ENCODE measurements at places on chromosomes 6 and 20.
A peak's percentile ranks its signal among the peaks of the same experiment; 100 is the strongest.

- no peak for DNase-seq
Measured at GRCh38 chr20:57738053-57738452, 28.2 kb upstream of the PMEPA1 start.

DNA sequence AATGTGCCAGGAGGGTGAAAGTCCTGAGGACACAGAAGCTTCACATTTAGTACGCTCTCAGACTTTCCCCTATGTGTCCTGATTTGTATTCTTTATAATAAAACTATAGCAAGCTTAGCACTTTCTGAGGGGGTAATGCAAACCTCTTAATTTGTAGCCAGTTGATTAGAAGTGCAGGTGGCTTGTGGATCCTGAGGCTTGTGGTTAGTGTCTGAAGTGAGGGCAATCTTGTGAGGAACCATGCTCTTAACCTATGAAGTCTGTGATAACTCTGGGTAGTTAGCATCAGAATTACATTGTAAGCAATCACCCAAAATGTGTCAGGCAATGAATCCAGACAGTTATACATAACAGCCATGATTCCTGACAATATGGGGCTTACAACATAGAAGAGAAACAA lies 51.1 kb downstream of the LHFPL5 start:
- no peak for DNase-seq

DNA sequence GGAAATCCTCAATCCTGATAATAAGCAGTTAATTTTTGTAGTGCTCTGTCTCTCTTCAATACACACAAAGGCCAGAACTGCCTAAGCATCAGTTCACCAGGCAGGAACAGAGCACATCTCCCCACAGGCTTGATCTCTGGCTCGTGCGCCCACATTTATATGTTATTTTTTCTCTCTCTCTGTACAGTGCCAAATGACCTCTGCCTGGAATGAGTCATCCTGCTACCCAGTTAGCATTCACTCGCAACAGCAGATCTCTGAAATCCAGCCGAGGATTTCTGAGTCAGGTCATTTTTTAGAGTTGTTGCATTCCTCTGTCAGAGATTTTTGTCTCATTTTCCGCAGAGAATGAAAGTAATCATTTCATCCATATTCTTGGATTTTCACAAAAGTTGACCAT lies 107.1 kb downstream of the COL12A1 start:
- DNase-seq = no peak

- DNase-seq = no peak
Measured at GRCh38 chr20:17227669-17228623, 1.1 kb downstream of the PCSK2 start.

- no peak for DNase-seq
Measured at GRCh38 chr6:63858691-63859090, 223.1 kb downstream of the PHF3 start.

- no peak for DNase-seq
Measured at GRCh38 chr6:105886066-105886813, 199.9 kb upstream of the PRDM1 start.

- peak; percentile 55 for DNase-seq
Measured at GRCh38 chr6:11575408-11576033, 38.0 kb downstream of the TMEM170B start.

- no peak for DNase-seq
Measured at GRCh38 chr20:37518606-37519507, 2.2 kb upstream of the NNAT start.

- no peak for DNase-seq
Measured at GRCh38 chr6:106426250-106426970, 65.9 kb downstream of the CRYBG1 start.

GRCh38 chr6:168715643-168716481 lies 274.9 kb downstream of the SMOC2 start:
- no peak for DNase-seq

- DNase-seq = no peak
Measured at GRCh38 chr6:68876792-68877493, 241.9 kb downstream of the ADGRB3 start.

DNA sequence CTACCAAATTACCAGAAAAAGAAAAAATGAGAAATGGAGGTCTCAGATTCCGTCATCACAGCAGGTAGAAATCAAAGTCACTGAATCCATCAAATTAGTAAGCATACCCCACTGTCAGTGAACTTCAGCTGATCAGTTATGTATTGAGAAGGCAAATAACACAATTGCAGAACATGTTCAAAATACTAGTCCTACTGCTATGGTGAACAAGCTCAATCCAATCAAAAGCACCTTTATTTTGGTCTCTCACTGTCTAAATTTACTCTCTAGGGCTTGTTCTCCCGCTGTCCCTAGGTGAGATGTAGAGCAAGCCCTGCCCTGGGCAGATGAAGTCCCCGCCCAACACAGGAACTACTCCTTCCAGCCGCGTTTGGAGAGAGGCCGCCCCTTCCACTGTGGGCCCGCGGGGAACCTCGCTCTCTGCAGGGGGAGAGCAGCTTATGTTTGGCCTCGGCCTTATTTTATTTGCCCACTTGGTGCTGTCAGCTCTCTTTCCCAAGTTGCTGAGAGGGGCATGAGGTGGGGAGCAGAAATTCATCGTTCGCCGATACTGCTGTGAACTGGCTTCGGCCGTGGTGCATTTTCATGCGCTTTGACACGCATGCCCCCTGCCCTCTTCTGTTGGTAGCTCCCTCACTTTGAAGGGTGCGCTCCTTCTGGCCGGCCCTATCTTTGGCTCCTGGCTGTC lies 14.3 kb upstream of the MAP1LC3A start:
- DNase-seq = no peak

DNA sequence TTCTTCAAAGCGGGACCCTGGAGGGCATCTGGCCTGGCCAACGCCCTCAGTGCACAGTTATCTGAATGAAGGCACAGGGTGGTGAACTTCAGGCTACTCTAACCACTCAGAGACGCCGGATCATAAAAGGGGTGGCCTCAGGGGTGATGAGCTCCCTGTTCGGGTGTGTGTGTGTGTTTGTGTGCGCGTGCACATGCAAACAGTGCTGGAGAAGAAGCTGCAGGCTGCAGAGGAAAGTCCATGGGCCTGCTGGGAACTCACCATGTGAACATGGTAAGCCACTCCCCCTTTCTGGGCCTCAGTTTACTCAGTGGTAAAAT lies 42.0 kb downstream of the KIAA1755 start:
- no peak for DNase-seq

GRCh38 chr6:163387317-163387716 lies 27.2 kb upstream of the QKI start:
- DNase-seq = no peak

DNA sequence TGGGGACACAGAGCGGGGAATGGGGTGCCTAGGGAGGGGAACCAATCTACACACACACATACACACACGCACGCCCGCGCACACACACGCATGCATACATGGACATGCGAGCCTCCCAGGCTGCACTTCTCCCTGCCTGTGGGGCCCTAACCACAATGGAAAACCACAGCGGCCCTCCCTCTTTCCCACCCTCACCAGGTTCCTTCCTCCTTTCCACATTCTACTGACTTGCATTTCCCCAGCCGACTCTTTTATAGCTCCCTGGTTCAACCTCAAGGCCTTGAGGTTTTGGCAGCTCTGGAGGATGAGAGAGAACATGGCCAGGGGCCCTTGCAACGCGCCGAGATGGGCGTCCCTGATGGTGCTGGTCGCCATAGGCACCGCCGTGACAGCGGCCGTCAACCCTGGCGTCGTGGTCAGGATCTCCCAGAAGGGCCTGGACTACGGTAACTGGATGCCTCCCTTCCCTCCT lies at the start of gene BPI:
TSS of gene BPI (plus strand) at position 249 of the 472 bp plus-strand sequence. CDS start at position 317, 68 bp downstream.
- no peak for DNase-seq

DNA sequence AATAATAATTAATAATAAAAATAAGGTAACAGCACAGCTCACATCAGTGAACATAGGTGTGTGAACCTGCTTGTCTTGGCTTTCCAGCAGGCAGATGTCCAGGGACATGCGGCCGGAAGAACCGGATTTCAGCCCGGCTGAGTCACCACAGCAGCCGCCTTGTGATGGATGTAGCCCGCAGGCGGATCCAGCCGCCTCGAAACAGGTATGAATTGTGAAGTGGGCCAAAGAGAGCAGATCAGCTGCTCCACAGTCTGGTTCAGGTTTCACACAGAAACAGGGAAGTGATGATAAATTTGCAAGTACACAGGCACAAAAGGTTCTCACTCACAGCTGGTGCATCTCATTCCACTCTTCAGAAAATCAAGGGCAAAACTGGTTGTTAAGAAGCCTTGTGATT lies 55.1 kb downstream of the ID4 start:
- DNase-seq = no peak

DNA sequence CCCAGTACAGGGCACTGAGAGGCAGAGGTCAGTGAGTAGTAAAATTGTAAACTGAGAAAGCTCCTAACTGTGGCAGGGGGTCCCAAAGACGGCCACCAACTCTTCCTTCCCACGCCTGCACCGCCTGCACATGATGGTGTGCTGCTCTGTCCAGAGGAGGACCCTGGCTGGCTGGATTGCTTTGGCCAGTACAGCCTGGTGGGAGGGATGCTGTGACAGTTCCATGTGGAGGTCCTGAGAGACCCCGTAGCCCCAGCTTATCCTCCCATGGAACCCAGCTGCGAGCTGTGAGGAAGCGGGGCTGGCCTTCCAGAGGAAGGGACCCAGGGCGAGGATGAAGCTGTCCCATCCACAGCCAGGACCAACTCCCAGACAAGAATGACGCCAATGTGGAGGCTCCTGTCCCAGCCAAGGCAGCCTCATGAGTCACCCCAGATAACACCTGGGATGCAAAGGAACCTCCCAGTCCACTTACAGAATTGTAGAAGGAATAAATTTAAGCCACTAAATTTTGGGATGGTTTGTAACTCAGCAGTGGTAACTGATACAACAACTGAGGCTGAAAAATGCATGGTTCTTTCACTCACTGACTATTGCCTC lies 2.0 kb upstream of the ACSS1 start:
- no peak for DNase-seq

GRCh38 chr6:8080362-8081151 lies 16.4 kb upstream of the BLOC1S5 start:
- no peak for DNase-seq

DNA sequence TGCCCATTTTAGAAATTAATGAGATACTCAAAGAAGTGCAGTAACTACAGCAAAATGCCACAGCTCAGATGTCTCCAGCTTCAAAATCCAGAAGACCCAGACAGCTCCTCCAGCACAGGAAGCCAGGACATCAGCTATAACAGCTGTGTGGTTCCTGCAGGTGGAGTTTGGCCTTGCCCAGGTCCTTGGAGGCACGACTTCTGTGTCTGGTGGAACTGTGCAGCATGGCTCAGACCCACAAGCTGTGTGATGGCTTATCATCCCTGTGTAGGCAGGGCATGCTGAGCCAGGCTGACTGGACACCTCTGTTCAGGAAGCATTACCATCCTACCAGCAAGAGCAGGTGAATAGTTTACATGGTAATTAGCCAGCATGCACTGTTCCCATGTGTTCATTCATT lies 26.5 kb upstream of the CD93 start:
- no peak for DNase-seq

DNA sequence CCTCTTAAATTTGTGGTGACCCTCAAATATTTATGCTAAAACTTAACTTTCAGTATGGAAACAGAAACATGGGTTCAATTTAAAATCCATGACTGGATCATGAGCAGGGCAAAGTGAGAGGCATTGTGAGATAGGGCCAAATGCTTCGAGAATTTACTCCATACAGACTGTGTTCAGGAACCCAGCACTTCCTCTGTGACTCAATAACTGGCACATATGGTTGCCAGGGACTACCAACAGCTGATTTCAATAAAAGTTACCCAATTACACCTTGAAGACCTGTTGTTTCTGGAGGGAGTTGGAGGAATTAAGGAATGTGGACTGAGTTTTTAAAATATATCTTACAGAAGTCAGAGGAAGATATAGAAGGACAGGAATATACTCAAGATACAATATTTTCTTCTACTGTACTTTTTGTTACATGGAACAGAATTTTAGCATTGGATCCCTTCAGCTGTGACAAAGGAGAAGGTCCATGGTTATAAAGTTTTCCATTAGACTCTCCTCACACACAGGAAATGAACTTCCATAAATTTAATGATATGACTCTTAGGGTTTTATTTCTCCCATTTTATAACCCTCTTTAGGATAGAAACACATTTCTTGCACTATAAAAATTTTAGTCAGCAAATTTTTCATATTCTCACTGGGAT lies 258.5 kb downstream of the KHDC1L start:
- DNase-seq = no peak

DNA sequence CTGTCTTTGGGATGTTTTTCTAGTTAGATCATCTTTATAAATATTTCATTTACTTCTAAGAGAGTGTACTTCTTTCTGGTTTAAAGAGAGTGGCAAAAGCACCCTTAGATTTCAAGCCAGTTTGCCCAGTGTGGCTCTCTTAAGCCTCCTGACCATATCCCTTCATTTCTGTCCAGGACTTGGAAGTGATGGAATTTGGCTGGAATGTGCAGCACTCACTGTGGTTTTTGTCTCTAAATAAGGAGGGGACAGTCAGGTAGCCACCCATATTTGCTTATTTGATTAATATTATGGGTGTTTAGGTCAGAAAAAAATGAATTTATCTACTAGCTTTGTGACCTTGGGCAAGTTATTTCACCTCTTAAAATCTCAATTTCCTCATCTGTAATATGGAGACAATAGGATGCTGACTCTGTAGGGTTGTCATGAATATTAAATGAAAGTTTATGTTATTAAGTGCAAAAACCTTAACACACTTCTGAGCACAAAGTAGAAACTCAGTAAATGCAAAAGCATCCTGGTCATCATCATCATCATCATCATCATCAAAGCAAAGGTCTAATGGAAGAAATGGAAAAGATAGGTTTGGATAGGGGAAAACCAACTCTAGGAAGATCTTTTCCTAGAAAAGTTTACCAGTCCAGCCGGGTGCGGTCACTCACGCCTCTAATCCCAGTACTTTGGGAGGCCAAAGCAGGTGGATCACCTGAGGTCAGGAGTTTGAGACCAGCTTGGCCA lies 3.1 kb downstream of the CRYBG1 start:
- no peak for DNase-seq

- DNase-seq = no peak
Measured at GRCh38 chr20:36028106-36028808, 59.9 kb downstream of the CNBD2 start.

- no peak for DNase-seq
Measured at GRCh38 chr6:12527339-12527738, 189.2 kb upstream of the PHACTR1 start.

- no peak for DNase-seq
Measured at GRCh38 chr20:48238326-48238725, 453.0 kb upstream of the SULF2 start.

GRCh38 chr6:33019372-33019771 lies 10.0 kb upstream of the HLA-DOA start:
- no peak for DNase-seq

DNA sequence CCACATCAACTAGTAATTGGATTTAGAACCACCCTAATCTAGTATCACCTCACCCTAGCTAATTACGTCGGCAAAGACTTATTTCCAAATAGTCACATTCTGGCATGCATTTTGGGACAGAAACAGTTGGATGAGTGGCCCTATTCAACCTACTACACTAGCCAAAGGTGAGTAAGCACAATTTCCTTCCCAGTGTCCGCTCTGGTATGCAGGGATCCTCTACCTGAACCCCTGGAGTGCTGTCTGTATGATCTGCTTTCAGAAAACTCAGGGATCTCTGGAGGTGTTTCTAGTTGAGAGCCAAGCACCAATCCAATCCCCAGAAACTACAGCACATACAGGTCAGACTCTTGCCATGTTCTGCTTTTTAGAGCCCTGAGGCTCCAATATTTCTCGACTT lies 717.4 kb upstream of the MANEA start:
- DNase-seq = no peak

- no peak for DNase-seq
Measured at GRCh38 chr20:53527196-53527595, 66.4 kb downstream of the ZNF217 start.
